Stimulated activated CD8-positive, alpha-beta memory T cell treated with anti-CD3 and anti-CD28 coated beads, Interleukin-4, amount 100 ng/mL, for 4 hours (primary cell): ENCODE measurements at places on chromosomes 16 and 17.

DNA sequence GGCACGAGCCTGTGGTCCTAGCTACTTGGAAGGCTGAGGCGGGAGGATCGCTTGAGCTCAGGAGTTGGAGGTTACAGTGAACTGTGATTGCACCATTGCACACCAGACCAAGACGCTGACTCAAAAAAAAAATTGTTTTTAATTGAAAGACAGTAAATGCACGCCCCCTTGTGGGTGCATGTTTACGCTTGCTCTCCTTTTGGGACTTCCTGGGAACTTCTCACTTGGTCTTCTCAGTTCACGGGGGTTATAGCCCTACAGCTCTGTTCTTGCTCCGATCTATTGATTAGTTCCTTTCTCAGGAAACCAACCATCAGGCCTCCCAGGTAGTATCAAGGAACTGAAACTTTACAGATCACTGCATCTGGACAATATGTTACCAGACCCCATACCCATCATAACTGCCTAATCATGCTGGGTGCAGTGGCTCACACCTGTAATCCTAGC is 14.2 kb upstream of the RIPOR1 start:
- peak; percentile 69 for DNase-seq

DNA sequence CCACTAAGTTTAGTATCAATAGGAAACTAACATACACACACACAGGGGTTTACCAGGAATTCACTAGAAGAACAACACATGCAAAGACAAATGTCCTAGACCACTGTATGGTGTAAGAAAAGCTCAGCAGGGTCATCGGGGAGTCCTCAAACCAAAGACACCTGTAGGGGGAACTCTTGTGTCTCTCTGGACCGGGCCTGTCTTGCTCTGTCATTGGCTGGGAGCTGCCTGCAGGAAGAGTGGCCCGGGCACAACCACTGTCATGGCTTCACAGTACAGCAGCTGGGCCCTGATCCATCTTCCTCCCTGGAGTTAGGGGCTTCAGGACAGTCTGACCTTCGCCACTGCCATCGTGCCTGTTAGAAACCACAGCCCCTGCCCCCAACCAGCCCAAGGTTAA is 263.6 kb upstream of the DYNLRB2 start:
- DNase-seq, result no peak

GRCh38 chr16:56352351-56353053 is 72.8 kb downstream of the AMFR start:
- DNase-seq, result no peak

DNA sequence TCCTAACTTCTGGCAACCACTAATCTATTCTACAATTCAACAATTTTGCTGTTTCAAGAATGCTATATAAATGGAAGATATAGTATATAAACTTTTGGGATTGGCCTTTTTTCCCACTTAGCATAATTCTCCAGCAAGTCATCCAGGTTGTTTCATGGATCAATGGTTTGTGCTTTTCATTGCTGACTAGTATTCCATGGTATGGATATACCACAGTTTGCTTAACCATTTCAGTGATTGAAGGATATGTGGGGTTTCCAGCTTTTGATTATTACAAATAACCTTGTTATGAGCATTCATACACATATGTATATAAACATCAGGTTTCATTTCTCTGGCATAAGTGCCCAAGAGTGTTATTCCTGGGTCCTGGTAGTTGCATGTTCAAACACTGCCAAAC is 2.1 kb upstream of the FAM83G start:
- DNase-seq, result no peak

GRCh38 chr16:87959391-87959990 is 8.3 kb downstream of the BANP start:
- DNase-seq, result no peak

DNA sequence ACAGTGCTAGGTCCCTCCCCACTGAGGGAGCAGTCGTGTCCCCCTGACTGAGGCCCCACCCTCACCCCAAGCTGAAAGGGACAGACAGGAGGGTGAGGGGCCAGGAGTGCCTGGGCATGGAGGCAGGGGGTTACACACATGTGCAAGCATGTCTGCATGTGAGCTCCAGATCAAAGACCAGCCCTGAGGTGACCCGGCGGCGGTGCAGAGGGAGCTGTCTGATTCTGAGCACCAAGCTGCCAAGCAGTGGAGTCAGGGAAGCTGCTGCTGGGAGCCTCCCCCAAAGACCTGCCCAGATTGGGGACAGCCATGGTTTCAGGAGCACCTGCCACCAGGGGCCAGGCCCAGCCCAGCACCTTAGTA is 5.5 kb downstream of the DLX3 start:
- DNase-seq, result no peak

- DNase-seq, result peak; percentile 53
These were observed 3.4 kb downstream of the SLC38A10 start for GRCh38 chr17:81291662-81292061.

- DNase-seq, result no peak
These were observed 1.0 kb downstream of the LITAF start for GRCh38 chr16:11585460-11586377.

GRCh38 chr17:55466671-55467070 is 44.6 kb downstream of the SMIM36 start:
- DNase-seq, result no peak

GRCh38 chr16:85570735-85571562 is 42.2 kb upstream of the GSE1 start:
- no peak for DNase-seq

DNA sequence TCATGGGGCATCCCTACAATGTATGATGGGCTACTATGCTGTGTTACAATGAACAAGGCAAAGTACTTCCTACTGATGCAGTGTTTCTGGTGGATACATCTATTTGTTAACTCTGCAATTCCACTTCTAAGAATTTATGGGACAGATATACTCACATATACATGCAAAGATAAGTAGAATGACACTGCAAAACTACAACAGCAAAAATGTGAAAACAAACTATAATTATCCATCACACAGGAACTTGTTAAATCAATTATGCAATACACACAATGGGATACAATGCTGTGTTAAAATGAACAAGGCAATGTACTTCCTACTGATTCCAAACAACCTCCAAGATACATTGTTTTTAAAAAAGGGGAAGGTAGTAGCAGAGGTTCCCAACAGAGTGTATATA is 3.2 kb downstream of the DDX52 start:
- DNase-seq, result no peak

- DNase-seq, result peak; percentile 26
These were observed 43.8 kb upstream of the TOB1 start for GRCh38 chr17:50909765-50910605.

DNA sequence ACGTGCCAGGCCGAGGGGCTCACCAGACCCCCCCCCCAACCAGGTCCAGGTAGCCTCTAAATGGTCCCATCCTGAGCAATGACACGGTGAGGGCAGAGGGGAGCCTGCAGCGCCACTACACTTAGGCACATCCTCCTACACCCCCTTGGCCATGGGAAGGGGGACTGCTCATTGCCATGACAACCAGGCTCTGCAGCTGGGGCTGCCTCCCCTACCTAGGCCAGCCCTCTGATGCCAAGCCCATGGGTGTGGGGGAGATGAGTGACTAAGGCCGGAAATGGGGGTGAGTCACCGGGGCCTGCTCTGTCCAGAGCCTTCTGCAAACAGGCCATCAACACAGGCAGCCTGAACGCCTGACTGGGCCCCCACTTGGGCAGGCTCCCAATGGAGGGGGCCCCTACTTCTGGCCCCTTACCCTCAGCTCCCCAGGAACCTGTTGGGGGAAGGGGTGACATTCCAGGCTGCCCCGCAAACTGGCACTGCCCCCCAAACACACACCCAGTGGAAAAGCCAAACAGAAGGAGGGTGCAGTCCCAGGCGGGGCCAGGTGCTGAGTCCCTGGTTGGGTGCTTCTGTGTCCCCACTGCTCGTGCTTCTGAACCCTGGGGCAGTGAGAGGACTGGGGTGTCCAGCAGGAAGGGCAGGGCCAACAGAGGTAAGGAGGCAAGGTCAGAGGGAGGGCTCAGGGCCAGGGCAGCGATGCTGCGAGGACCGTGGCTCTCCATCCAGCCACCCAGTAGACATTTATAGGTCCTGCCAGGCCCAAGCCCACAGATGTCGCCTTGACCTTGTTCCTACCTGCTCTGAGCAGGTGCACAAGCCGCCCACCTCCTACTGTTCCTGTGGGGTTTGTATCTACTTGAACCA is 8.2 kb downstream of the PLCD3 start:
- no peak for DNase-seq

- DNase-seq, result no peak
These were observed 45.8 kb upstream of the SLC38A10 start for GRCh38 chr17:81340607-81341515.

DNA sequence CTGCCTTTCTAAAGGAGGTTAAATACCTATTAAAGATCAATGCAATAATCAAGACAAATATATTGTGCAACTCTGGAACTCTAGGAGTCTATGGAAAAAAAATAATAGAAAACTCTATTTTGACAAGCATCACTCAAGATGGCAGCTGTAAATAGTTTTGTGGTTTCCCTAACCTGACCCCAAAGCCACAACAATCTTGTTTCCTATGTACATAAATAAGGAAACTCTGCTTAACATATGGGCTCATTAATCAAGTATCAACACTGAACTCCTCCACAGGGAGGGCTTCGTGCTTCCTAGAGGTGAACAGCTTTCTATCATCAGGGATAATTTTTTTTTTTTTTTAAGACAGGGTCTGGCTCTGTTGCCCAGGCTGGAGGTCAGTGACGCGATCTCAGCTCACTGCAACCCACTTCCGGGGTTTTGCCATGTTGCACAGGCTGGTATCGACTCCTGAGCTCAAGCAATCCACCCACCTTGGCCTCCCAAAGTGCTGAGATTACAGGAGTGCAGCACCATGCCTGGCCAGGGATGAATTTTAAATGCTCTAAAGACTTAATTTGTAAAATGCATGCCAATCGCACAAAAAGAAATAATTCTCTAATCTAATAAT is 42.5 kb downstream of the ARHGAP17 start:
- DNase-seq, result no peak

DNA sequence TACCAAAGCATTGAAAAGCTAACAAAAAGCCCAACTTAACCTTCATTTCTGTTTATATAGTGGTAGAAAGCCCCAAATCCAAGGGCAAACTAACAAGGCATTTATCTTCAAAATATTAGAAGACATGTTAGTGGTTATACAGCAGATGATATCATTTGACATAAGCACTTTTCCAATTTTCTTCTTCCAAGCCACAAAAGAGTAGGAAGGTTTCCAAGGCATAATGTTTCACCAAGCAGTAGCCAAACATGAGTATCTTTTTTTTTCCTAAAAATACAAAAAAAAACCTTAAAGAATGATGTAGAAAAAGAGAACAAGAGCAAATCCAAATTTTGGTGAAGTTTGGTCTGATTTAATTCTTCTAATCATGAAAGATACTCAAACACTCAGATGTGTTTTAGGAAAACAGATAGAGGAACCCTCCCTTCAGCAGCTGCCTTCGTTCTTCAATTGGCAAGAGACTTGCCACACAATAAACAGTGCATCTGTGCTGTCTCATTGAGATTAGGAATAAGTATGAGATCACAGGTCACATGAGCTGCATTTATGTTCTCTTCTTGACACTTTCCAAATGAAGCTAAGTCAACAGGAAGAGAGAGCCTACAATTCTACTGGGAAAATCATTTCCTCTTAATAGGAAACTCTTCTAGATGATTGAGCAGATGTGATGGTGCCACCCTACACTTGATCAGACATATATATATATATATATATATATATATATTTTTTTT is 106.7 kb downstream of the TTC19 start:
- DNase-seq, result no peak

GRCh38 chr16:87351320-87351698 is 32.3 kb downstream of the FBXO31 start:
- DNase-seq, result no peak

- DNase-seq, result no peak
These were observed 52.9 kb downstream of the SNX11 start for GRCh38 chr17:48160177-48161081.

- no peak for DNase-seq
These were observed 13.4 kb upstream of the CRHR1 start for GRCh38 chr17:45770632-45771270.

- DNase-seq, result no peak
These were observed 42.4 kb downstream of the RAI1 start for GRCh38 chr17:17723354-17724261.

DNA sequence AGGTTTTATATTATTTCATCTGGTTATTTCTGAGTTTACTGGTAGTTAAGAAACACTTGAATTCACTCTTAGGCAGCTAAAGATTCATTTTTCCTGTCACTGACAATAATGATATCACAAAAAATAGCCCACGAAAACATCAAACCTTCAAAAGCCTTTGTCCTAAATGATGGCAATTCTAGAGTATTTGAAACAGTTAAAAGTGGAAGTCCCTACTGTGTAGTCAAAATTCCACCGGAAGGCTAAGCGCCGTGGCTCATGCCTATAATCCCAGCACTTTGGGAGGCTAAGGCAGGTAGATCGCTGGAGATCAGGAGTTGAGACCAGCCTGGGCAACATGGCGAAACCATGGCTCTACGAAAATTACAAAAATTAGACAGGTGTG is 103.5 kb downstream of the HIC1 start:
- no peak for DNase-seq

DNA sequence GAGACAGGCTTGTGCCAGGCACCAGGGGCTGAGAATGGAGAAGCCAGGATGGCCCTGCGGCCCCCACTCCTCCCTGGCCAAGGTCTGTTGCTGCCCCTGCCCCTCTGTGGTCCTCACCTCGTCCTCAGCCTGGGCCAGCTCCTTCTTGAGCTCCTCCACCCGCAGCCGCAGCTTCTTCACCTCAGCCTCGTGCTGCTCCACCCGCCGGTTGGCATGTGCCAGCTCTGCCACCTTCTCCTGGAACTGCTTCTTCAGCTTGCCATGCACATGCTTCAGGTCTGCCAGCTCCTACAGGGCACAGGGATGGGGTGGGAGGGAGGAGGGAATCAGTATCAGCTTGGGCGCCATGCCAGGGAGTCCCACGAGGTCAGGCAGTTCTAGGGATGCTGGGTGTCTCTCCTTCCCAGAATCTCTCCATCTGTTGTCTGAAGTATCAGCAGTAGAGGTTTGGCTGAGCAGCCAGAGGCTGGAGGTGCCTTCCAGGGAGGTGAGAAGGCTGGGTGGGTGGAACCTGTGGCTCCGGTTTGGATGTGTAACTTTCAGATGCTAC is 20.1 kb downstream of the CCDC102A start:
- no peak for DNase-seq

- no peak for DNase-seq
These were observed 12.5 kb downstream of the TOM1L2 start for GRCh38 chr17:17959520-17960361.
